ENCODE measurements at places on chromosomes 12 and 14.

GRCh38 chr12:92462049-92462448, 240.7 kb upstream of the PLEKHG7 start:
- no peak for DNase-seq

- no peak for DNase-seq
Observed at GRCh38 chr12:66449531-66449930, 147.2 kb downstream of the HELB start.

GRCh38 chr12:52081263-52081733, 1.8 kb downstream of the SMIM41 start:
- DNase-seq: no peak

GRCh38 chr12:118880720-118881493, 100.4 kb upstream of the SRRM4 start:
- no peak for DNase-seq

DNA sequence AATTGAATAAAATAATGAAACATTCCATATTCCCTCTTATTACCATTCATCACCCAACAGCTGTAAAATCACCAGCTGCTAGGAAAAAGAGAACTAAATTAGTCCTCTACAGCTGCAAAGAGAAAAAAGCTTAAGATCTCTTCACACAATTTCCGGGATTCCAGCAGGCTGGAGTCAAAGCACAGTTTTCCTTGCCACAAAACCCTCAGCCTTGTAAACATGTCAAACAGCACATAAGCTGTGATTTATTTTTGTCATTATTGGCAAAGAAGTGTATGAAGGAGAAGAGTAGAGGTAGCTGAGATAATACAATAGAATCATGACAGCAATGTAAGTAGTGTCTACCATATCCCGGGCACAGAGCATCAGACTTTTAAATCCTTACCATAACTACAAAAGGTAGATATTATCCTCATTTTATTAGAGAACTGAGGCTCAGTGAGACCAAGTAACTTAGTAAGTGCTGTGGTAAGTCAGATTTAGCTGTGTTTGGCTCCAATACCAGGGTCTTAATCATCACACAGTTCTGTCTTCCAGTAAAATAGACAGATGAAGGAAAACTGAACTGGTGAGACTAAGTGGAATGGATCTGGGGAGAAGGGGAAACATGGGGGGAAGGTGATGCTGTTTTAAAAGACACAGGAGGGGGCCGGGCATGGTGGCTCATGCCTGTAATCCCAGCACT, 57.3 kb downstream of the NTN4 start:
- no peak for DNase-seq

DNA sequence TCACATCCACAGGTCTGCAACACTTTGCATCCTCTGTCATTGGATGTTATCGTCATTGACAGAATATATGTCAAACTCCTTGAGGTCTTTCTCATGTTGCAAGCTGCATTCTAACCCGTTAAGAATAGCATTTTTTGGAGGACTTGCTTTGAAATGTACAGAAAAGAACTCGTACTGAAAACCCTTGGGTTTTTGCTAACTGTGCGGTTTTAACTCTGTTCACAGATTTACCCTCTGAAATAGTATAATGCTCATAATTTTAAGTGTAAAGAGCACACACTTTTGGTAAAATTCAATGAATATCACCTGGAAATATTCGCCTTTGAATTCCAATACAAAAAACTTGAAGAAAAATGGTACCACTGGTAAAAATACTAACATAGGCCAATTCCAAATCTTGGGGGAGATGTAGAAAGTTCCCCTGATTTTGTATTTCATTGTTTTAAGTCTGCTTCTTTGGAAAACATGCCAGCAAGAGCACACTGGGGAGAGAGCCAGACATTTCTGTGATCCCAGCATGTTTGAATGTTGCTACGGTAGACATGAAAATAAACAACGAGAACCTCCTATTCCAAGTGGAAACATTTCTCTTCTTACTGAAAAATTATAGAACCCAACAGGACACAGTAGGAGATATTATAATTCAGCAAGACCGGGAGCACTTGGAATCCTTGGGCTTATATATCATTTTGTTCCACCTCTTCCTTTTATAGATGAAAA, 446.0 kb downstream of the AEBP2 start:
- no peak for DNase-seq

DNA sequence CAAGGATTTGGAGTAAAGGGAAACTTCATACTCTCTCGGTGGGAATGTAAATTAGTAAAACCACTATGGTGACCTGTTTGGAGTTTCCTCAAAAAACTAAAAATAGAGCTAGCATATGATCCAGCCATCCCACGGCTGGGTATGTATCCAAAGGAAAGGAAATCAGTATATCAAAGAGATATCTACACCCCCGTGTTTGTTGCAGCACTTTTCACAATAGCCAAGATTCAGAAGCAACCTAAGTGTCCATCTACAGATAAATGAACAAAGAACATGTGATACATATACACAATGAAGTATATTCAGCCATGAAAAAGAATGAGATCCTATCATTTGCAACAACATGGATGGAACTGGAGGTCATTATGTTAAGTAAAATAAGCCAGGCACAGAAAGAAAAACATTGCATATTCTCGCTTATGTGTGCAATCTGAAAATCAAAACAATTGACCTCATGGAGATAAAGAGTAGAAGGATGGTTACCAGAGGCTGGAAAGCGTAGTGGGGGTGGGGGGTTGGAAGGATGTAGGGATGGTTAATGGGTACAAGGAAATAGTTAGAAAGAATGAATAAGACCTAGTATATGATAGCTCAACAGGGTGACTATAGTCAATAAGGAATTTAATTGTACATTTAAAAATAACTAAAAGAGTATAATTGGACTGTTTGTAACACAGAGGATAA, 468.0 kb downstream of the BCAT1 start:
- DNase-seq: no peak

- DNase-seq: no peak
Observed at GRCh38 chr12:22255097-22255496, 79.4 kb downstream of the ST8SIA1 start.

DNA sequence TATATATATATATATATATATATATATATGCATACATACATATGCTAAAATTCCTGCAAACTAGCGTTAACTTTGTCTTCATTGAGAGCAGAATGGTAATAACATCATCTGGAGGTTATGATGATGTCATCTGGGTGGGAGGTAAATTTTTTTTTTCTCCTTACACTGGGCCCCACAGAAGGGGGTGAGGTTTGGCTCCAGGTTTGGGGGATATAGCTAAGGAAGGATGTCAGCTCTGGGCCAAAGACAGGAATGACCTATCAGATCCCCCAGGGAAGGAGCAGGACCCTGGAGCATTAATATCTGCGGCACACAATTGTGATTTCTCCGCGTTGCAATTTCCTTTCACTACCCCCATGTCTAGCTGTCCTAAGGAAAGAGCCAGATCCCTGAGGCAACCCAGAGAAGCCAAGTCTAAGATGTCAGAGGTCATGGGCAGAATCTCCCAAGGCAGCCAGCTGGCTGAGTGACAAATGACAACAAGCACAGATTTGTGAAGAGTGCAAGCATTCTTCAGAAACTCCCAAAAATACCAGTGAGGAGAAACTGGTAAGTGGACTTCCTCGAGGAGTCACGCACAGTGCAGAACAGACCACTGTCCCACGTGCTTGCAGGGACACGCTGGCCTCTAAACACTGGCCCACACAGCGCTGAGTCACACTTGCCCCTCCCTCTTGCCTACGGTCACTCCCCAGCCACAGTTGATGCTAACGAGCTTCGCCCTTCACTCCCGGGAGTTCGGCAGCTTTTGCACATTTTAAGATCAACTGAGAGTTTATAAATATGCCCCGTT, 9.9 kb downstream of the UBC start:
- no peak for DNase-seq

DNA sequence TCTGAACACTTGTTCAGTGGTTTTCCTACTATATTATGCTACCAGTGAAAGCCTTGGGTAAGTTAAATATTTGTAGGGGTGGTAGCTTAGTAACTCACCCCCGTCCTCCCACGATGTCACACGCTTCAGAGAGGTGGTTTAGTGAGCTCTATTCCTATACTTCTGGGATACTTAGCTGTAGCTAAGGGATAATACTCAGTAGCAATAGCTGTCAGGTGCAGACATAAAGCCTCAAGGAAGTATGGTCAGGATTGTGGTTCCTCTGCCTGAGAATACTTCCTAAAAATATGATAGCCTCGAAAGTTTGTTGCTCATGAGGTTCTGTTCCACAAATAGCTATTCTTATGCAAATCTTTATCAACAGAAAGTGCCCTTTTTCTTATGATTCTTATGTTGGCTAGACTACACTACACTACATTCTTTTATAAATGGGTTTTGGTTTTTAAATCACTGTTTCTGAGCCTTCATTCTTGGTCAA, 11.9 kb downstream of the DLST start:
- no peak for DNase-seq

- DNase-seq: peak; percentile 18
Observed at GRCh38 chr12:131511391-131511802, 199.5 kb upstream of the SFSWAP start.

DNA sequence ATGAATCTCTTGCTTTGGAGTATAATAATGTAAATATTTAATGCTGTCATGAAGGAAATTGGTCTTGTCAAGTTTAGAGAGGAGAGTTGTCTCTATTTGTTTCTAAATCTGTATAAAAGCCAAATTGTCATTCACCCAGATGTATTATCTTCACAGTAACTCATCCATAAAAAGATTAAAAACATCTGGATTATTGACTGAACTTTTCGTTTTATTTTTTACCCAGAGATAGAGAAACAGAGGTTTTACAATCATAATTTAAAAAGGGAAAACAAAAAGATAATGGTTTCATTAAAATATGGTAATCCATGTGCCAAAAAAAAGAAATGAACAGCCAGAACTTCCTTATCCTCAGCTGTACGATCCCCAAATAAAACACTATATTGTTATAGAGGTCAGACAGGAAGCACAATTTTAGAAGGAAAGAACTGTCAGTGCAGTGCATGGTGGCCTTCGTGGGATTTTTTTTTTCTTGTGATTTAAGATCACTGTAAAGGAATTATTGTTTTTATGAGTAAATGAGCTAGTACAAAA, 125.9 kb downstream of the ACSS3 start:
- no peak for DNase-seq

- DNase-seq: no peak
Observed at GRCh38 chr14:104821229-104821945, 20.5 kb downstream of the ZBTB42 start.

DNA sequence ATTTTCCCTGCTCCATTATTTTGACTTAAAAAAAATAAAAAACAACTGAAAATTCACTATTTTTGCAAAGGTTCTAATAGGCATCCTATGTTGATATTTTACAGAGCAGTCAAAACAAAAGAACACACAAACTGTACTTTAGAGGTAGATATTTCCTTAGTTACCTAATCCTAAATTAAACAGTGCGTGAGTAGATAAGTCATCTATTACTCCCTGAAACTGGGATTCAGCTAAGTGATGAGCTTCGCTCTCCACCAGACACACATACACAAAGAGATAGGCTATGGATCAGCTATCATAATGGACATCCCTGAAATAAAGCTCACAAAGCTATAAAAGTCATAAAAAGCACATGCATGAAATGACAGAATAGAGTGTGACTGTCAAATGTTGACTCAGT, 398.7 kb downstream of the SOX5 start:
- DNase-seq: no peak

DNA sequence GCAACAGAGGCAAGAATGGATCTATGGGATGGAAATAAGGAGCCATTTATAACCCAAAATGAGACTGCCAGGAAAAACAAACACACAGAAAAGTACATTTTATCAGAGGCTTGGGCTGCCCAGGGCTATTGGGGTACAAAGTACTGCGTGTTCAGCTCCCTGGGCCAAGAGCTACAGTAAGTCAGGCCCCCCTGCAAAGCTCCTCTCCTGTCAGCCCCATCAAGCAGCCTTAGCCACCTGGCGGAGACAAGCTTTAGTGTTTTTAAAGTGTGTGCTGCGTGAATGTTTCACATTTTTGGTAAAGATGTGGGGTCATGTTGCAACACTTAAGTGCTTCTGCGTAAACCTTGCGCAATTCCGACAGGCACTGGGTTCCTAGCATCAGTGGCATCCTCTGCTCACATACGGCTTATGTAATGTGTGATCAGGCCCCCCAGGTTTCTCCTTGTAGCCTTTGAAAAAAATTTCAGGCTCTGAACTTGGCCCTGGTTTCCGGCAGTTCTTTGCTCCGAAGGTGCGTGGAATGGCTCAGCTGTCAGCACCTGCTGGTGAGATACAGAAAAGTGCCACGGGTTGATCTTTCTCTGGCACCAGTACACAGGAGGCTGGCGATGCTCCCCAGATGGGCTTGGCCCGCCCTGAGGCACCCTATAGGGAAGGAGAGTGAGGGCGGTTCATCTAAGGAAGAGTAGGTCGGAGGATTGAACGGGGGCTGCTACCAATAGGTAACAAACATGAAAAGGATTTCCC, 198.7 kb upstream of the EEA1 start:
- DNase-seq: no peak

- DNase-seq: no peak
Observed at GRCh38 chr14:68787092-68787992, 5.5 kb downstream of the ZFP36L1 start.

DNA sequence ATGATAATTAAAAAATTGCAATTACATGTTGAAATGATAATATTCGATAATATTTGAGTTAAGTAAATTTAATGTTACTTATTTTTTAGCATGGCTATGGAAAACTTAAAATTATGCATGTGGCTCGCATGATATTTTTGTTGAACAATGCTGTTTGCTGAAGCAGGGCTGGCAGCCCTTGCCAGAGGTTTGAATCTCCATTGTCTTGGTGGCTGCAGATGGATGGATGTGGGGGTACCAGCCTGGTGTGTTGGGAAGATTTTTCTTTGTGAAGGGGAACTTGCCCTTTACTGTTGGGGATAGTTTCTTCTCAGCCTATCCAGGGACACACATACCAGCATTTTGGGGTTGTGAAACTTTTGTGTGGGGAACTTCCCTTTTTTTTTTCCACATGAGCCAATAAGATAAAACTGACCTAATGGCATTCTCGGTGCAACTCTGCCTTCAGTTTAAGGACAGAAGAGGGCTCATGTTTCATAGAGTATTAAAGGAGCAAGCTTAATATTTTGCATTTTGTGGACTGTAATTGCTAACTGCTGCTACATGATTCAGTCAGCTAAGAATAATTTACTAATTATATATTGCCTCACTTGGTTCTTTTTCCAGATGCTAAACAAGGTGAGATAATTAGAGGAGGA, 8.8 kb downstream of the RASSF3 start:
- no peak for DNase-seq

DNA sequence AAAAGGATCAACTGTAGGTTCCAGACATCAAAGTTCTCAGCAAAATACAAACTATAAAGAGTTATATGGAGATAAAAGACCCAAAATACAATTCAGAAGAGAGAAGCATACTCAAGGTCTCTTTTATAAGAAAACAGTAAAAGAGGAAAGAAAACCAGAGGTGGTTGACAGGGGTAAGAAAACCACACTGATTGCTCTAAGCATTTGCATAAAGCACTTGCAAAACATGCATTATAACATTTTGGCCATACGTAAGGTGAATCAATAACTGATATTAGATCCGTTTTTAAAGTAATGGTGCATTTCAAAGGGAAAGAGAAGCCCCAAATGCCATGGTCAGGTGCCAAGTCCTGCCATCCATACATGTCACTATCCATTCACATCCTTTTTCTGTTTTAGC, 5.9 kb downstream of the DDHD1 start:
- no peak for DNase-seq

GRCh38 chr14:52068615-52069306, at the start of gene NID2:
NID2 (minus strand) TSS chr14:52069059; CDS start chr14:52068994, 65 bp downstream.
- peak; percentile 39 for DNase-seq

GRCh38 chr12:48105321-48105866, 485 bp downstream of the SENP1 start:
- DNase-seq: peak; percentile 15

- DNase-seq: no peak
Observed at GRCh38 chr12:119940897-119941296, 48.1 kb upstream of the BICDL1 start.

GRCh38 chr12:94247246-94247645, 98.9 kb downstream of the PLXNC1 start:
- no peak for DNase-seq

GRCh38 chr12:57215668-57216013, 953 bp upstream of the NXPH4 start:
- no peak for DNase-seq
